ENCODE measurements at places on chromosomes 7 and 10. TPM values are rescaled to one million over a fixed set of nuclear protein-coding genes. Genes with fewer than 3 reads are reported as not detected.

DNA sequence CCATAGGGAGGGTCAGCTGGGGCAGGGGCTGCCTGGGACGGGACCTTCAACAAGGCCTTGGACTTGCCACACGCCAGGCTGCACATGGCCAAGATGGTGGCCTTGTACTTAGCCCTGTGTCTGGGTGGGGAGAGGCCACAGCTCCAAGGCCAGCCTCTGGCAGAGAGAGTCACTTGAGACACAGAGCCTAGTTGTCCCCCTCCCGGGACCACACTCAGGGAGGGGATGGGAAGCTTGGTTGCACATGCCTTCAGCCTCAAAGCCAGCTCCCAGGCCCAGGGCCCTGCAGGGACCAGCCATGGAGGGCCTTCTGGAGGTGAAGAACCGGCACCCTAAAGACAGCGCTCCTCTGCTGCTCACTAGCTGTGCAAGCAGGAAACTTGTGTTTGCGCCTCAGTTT, 16.7 kb downstream of the MMRN2 start:
- peak; percentile 42 for DNase-seq

DNA sequence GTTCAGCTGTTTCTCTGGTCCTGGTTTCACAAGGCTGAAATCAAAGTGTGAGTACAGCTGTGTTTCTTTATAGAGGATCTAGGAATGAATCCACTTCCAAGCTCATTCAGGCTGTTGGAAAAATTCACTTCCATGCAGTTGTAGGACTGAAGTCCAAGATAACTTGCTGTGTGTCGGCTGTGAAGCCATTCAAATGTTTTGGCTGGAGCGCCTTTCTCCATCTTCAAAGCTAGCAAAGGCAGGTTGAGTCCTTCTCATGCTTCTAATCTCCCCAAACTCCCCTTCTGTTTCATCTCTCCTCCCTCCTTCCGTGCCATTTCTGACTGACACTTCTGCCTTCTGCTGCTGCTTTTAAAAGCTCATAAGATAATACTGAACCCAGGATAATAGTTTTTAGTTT, 1195.4 kb upstream of the LRRN3 start:
- no peak for DNase-seq

DNA sequence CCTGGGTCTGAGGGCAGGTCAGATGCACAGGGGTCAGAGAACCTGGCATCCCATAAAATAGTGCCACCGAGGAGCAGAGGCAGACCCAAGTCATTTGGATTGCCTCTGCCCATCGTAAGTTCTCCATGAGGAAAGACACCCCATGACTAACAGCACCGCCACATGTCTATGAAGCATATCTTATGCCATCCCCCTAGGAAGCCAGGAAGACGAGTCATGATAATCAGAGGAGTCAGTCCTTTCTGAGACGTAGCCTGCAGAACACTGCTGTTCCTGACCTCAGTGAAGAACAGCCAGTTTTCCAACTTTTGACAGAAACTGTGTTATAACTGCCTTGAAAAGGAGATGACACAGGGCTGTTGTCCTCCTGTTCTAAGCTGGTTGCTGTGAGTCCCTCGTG, 51.2 kb downstream of the INSYN2A start:
- DNase-seq, result no peak

GRCh38 chr10:86663576-86664339, 4.6 kb upstream of the LDB3 start:
- DNase-seq, result no peak

- no peak for DNase-seq
Measured at GRCh38 chr10:55550236-55550635, 749.2 kb upstream of the PCDH15 start.

DNA sequence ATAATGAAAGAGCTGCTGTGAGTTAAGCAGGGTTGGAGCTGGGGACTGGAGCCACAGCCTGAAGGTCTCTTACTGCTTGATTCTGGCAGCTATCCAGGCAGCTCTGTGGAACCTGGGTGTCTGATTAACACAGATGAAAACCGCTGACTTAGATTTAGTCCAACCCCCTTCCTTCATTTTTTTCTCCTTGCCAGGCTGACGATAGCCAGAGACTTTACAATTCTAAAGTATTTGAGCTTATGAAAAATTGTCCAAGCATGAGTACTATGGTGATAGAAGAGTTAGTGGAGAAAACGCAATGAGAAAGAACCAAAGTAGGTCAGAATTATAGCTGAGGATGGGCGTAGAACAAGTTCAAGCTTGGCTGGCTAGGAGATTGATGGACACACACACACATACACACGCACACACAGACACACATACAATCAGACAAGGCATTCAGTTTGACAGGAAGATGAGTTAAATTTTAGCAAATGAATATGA, 13.5 kb upstream of the GPR85 start:
- no peak for DNase-seq

DNA sequence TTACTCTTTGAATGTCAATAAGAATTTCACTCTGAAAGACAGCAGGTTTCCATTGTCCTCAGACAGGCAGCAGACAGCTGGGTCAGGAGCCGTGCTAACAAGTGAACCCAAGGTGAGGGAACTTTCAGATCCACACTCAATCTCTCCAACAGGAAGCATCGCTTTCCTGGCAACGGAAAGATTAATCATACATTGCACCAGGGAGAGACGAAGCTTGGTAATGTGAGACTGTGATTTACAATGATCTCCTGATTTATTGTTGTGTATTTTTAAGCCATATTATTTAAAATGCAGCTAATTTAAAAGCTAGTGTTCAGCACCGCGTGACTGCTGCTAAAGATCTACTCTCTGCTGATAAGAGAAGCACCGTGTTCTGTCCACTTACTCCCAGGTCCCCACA, 17.5 kb upstream of the NOM1 start:
- peak; percentile 12 for DNase-seq

- DNase-seq, result no peak
Measured at GRCh38 chr7:42639930-42640329, 271.9 kb downstream of the C7orf25 start.

- no peak for DNase-seq
Measured at GRCh38 chr7:130945411-130945811, 211.4 kb upstream of the KLF14 start.

GRCh38 chr10:21202776-21203462, 305.8 kb upstream of the NEBL start:
- DNase-seq, result no peak

- peak; percentile 56 for DNase-seq
Measured at GRCh38 chr10:6920072-6921019, 340.3 kb upstream of the PRKCQ start.

DNA sequence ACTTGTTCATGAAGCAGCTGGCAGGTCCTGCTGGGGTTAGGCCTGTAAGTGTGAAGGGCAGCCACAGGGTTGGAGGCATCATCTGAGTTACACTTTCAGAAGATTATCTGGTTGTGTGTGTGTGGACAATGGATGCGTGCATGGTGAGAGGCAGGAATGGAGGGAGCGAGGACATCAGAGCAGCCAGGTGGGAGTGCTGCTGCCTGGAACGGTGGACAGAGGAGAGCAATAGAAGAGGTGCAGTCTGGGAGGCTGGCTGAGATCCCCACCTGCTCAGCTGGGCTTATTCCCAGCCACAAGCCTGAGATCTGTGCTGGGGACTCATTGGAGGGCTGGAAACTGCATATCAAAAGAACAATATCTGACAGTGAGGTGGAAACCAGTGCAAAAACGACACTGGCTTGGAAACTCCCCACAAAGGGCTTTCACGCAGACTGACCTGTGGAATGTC, 17.9 kb downstream of the ZNF488 start:
- peak; percentile 18 for DNase-seq

DNA sequence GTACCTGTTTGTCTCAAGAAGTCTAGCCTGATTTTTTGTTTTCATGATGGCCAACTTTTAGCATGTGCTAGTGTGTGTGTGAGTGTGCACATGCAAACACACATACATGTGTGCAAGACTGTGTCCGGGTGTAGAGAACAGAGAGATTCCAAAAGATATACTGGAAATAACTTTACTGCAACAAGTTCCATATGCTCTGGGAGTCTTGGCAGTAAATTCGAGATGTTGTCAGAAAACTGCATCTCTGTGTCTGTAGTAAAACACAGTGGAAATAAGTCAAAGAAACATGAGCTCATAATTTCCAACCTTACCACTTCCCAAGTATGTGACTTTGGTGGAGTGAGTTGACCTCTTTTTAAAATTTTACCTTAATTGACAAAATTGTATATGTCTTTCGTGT, 950.8 kb upstream of the C7orf33 start:
- DNase-seq, result no peak

DNA sequence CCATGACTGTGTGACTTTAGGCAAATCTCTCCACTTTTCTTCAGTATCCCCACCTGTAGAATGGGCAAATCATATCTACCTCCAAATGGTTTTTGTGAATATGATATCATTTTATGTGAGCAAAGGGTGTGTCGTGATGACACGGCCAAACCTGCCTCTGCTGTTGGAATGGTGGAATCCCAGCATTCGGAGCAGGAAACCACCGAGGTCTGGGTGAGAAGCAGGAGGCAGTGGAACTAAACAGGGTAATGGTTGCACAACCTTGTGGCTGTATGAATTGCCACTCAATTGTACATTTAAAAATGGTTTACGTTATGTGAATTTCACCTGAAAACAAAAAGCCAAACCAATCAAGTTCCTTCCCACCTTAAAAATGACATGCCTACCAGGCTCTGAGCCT, 131.4 kb upstream of the ZMIZ1 start:
- DNase-seq, result no peak

DNA sequence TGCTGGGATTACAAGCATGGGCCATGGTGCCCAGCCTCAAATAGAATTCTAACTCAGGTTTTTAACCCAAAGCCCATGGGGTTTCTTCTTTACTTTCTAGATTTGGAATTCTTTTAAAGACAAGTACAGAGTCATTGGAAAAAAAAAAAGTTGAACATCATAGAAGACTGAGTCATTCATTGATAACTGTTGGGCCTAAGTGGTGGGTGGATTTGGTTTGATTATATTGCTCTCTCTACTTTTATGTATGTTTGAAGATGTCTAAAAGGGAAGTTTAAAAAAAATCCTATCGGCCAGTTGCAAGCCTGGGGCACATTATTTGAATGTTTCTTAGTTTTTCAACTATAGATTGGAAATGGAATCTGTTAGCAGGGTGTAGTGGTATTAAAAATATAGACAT, 49.7 kb downstream of the INPP5F start:
- DNase-seq, result no peak

GRCh38 chr10:69968830-69969229, 83.8 kb upstream of the MACROH2A2 start:
- DNase-seq, result no peak

The CCDC146 gene
- 2.6 TPM for total RNA-seq

The PTPN12 gene
- 12.4 TPM for total RNA-seq

The VENTX gene
- total RNA-seq, result 0.15 TPM

The CXCL12 gene
- 50.3 TPM for total RNA-seq

The LFNG gene
- total RNA-seq, result 1.2 TPM

The NUTM2E gene
- 0.08 TPM for total RNA-seq

The PDK4 gene
- 77.4 TPM for total RNA-seq

The TFR2 gene
- 689 TPM for total RNA-seq

The BRAT1 gene
- 15.6 TPM for total RNA-seq

All from left lobe of liver (tissue), 2 donors.